ENCODE measurements at places on chromosomes 5 and 9.

- DNase-seq, result no peak
Observed at GRCh38 chr9:116842658-116843057, 155.6 kb downstream of the TRIM32 start.

DNA sequence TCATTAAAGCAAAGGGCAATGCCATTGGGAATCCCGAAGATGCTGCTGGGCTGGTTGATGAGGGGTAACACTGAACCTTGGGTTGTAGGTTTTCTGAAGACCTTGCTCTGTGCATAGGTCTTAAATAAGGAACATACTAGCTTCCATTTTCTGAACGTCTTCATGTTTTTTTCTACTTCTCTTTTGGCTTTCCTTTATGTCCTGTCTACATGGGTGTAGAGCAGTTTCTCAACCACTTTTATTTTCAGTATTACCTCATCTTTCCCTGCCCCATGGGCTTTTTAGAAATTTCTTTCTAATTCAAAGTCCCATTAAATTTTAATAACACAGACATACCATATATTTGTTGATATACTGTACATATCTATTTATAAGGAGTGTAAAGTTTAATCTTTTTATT is at the start of gene IFNA14:
Gene IFNA14 (minus strand): TSS at position 95 of the 400 bp plus-strand sequence. CDS start 70 bp downstream, at position 25.
- DNase-seq, result no peak

- peak; percentile 85 for DNase-seq
Observed at GRCh38 chr9:81609782-81610739, 79.3 kb downstream of the TLE1 start.

DNA sequence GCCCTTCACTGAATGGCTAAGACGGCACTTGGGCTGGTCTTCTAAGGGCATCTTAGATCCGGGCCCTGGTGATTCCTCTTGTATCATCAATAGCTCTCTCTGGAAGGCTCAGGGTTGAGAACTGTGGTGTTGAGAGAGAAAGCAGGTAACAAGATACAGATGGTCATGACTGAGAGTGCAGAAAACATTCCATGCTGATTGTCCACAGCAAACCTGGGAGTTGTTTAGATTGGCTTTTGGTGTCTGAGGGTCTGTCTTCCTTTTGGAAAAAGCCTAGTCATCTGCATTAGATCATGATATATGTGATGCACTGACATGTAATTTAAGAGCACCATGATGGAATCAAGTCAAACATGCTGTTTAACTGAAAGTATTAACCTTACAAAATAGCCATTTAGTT is 331.9 kb downstream of the ADAMTS6 start:
- DNase-seq, result no peak

DNA sequence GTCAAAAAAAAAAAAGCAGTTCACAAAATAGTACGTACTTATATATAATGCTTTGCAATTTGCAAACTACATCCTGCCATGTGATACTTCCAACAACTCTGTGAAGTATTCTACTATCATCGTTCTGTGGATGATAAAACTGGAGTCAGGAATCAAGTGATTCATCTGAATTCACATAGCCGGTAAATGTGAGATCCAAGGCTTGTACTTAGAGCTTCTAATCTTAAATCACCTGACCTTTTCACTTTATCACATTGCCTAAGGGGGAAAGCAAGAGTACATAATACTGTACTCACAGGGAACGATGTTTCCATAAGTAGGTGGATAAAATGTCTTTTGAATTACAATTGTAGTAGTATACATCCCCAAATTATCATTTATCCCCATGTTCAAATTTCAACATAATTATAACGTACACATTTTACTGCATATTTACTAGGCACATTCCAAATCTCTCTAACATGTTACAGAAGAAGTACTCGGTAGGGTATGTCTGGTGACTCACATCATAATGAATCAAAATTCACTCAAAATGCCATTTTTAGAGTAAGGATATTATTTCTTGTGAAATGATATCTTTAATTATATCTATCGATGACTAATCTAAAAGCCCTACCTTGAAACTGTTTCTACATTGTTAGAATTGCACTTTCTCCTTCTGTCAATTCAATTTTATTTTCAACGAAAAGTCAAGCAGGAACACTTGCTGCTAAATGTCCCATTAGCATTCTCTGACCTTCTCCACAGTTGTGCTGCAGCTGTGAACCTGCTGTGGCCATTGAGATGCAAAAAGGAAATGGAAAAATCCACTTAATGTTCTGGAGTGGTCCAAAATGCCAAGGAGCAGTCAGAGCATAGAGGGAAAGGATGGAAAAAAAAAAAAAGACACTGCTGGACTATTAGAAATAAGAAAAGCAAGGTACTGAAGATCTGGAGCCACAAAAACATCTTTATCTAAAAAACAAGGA is 78.9 kb downstream of the OR2K2 start:
- peak; percentile 47 for DNase-seq

DNA sequence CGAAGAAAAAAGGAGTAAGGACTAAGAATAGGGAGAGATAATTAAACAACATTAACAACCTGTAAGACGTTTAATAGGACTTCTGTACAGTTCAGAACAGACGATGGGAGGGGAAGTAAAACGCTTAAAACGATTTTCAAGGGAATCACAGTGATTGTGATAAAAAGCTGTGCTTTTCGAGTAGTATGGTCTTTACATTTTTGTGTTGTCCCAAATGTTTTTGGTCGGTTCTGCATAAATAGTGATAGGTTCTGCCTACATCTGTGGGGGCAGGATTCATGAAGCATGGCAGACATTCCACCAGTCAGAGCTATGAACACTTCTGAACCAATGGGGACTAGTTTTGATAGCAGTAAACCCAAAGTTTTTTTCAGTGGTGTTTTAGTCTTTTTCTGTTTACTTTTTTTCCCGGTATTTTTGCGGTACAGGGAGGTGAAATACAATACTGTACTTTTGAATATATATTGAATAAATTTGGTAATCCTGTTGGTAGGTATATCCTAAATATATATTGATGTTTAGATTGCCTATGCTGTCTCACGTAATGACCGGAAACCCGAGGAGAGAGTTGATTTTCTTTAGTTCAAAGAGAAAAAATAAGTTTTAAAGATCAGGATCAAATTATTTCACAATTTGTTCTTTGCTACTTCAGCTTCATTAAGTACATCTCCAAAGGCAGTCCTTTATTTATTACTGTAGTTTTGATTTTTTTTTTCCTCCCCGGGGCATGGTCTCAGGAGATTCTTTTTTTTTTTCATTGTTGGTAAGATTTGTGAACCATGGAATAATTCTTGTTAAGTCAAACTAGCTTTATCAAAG is 1.3 kb downstream of the ERBIN start:
- DNase-seq, result peak; percentile 76

GRCh38 chr9:77891128-77891800 is 140.3 kb downstream of the GNAQ start:
- no peak for DNase-seq

GRCh38 chr9:98135558-98135934 is 16.5 kb upstream of the TRIM14 start:
- DNase-seq, result no peak

DNA sequence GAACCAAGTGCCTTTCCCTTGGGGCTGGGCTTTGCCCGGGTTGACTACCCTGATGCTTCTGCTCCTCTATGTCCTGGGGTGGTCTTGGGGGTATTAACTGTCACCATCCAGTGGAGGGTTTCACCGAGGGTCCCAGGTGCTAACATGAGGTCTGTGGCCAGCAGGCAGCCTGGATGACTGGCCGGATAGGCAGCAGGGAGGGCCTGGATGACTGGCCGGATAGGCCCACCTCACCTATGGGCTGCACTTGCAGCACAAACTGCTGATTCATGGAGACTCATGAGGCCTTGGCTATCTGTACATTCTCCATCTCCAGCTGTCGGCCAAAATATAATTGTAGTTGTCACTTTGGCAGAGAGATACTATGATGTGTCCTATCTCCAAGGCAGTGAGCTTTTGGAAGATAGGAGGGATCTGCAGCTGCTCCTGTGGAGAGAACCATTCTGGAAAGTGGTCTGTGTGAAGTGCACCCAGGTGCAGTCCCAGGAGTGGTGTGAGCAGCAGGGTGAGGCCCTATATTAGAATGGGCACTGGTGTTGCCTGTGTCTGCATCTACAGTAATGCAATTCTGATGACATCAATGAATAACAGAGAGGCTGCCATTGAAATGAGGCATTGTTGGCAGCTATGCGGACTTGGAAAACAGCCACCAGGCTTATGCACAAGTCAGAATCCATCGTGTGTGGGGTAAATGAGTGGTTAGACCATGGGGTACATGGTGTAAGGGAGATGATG is 26.3 kb upstream of the CDKN2AIPNL start:
- DNase-seq, result peak; percentile 69

GRCh38 chr9:90642570-90643539 is at the start of gene DIRAS2:
TSS of gene DIRAS2 (minus strand) at chr9:90642824. CDS start at chr9:90613827, 28,997 bp downstream.
- peak; percentile 35 for DNase-seq

DNA sequence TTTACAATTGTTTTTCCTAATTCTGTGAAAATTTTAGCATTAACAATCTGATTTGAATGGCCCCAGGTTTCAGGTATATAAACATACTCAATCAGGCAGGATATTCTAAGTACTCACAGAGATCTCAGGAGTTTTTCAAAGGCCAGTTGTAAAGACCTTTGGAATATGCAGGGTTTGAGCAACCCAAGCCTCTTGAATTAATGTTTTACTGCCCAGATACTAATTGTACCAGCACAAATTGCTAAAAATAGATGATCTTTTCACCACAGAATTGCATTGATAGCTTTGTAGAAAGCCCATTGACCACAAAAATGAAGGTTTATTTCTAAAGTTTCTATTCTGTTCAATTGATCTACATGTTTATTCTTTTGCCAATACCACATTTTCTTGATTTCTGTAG is 186.5 kb downstream of the OSTF1 start:
- no peak for DNase-seq

- no peak for DNase-seq
Observed at GRCh38 chr9:3193791-3194190, 332.0 kb downstream of the RFX3 start.

DNA sequence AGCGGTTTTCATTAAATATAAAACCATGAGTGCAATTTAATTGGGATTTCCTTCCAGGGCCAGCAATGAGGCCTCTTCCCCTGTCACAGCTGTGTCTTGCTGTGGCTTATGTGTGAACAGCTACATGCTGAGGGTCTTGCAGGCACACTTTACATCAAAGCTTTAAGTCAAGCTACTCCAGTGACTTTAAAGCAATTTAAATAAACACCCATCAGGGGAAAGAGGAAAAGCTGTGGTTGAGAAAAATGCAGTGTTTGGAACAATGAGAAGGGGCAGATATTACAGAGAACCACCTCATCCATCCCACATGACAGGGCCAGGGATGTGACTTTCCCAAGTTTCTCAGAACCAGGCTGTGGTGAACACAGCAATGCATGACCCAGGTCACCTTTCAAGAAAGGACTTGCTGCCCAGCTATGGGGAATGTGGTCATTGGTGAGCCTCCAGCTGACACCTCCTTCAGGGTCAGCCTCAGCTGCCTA is 115.9 kb upstream of the LPAR1 start:
- peak; percentile 59 for DNase-seq

- peak; percentile 81 for DNase-seq
Observed at GRCh38 chr5:38780945-38781344, 64.9 kb upstream of the OSMR start.

- DNase-seq, result no peak
Observed at GRCh38 chr9:74503666-74504065, 6.5 kb downstream of the RORB start.

All from M059J (cell line).